ENCODE measurements at places on chromosomes 3 and 15.

DNA sequence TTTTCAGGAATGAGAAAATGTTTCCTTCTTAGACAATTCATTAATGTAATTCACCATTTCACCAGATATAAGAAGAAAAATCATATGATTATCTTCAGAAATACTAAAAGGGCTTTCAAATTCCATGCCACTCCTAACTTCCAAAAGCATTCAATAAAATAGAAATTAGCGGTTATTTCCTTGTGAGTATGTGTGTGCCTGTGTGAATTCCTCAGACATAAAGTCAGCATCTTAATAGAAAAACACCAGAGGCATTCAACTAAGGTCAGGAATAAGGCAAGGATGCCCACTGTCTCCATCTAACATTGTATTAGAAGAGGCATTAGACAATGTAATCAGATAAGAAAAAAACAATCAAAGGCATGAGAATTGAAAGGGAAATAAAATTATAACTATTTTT lies 88.4 kb downstream of the PLCH1 start:
- no peak for DNase-seq

DNA sequence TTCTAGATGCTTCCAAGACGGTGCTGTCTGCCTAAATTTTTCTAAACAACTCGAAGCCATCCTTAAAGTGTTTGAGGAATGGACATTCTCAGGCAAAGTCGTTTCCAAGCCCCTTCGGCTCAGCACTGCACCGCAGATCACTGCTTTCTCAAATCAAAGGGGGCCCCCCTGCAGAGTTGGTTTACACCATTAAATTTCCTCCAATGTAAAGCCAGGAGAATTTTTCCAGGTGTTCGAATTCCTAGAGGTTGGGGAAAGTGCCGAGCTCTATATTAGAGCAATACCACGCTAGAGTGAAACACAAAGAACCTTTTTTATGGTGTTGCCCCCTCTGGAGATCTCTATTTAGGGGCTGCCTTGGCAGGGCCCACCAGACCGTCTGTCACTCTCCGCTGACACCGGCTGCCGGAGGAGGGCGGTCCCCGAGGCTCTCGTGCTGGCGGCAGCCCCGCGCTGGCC lies 277.9 kb upstream of the NR2F2 start:
- DNase-seq, result no peak

GRCh38 chr3:182259579-182259978 lies 533.7 kb upstream of the ATP11B start:
- no peak for DNase-seq

DNA sequence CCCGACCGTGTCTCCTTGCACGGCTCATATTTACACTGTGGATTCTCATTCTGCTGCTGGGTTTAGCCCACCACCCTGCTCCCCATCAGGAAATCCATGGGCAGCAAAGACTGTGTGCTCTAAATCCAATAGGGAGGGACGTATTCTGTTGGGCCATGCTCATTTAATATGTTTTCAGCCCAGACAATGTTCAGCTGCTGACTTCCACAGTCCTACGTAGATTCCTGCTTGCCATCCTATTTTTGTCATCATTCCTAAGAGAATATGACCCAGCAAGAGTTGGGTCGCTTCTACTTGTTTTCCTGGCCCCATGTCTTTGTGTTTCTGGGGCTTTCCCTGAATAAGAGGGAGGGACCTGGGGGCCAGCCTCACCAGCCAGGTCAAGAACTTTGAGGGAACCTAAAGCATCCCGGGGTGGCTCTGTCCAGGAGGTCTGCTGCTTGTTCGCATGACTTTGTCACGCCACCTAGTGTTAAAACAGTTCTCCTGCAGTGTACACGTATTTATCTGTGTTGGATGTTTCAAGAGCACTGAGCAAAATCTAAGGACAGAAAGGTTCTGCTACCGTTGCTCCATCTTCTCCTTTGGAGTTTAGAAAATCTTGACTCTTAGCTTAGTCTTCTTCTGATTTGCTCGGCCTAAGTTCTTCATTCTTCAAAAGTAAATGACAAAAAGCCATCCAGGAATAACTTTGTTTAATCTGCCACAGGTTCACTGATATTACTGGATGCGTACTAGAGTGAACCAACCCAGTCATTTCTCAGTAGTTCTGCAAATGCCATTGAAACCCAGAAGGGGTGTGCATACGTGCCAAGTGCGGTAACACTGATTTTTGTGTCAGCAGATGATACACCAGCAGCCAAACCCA lies 79.8 kb upstream of the NR2E3 start:
- peak; percentile 74 for DNase-seq

DNA sequence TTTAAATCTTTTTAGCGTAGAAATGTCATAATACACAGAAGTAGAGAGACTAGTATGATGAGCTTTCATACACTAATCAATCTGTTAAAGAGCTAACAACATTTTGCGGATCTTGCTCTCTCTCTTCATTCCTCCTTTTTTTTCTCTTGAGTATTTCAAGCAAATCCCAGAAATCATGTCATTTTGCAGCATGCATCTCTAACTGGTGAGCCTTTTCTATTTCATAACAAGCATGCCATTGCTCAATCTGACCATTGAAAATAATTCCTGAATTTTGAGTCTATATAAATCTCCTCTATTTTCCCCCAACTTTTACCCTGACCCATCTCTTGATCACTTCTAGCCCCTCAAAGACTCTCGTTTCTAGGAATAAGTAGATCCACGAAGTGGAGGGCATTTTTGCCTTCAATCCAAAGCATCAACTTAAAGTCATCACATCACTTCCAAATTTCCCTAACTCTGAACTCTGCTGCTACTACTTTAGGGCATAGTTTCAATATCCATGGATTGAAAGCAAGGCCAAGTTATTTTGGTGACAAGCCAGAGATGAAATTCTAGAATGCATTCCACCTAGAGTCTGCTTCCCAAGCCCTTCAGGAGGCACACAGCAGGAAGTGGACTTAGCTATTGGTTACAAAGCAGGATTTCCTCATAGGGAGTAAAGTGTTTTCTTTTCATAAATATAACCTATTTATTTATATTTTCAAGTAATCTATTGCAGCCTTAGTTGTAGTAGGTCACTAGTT lies 253.5 kb upstream of the ZPLD1 start:
- DNase-seq, result no peak

DNA sequence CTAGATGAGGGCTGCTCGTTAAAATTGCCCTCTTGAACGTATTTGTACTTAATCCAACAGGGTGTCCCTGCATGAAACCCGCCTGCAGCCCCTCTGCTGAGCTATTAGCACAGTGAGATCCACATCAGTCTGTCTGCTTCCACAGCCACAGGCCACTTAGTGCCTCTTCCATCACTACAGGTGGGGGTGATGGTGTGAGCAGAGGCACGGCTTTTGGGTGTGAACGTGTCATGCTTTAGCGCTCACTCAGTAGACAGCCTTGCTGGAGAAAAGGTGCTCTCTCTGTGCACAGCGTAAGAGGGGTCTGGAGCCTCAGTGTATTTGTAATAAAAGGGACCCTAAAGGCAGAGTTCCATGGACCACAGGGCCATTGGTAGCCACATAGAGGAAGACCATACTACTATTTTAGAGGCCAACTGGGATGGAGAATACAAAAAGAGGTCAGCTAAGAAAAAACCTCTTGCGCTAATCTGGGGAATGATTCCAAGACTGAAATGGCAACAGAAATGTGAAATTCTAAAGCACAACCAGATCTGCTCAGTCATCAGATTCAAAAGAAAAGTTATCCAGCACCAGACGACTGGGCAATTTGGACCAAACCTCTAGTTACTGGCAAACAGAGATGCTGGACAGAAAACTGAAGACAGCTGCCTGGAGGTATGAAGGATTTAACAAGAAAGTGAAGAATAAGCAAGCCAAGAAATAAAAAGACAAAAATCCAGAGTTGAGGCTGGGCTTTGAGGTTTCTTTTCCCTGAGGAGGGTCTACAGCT lies 120.2 kb downstream of the ATP10A start:
- DNase-seq, result no peak

- DNase-seq, result no peak
These were observed 116.7 kb downstream of the RASA2 start for GRCh38 chr3:141603473-141604035.

GRCh38 chr3:174340624-174341587 lies 518.2 kb upstream of the NAALADL2 start:
- DNase-seq, result no peak

- no peak for DNase-seq
These were observed 133.2 kb downstream of the ALDH1A2 start for GRCh38 chr15:57932348-57932747.

DNA sequence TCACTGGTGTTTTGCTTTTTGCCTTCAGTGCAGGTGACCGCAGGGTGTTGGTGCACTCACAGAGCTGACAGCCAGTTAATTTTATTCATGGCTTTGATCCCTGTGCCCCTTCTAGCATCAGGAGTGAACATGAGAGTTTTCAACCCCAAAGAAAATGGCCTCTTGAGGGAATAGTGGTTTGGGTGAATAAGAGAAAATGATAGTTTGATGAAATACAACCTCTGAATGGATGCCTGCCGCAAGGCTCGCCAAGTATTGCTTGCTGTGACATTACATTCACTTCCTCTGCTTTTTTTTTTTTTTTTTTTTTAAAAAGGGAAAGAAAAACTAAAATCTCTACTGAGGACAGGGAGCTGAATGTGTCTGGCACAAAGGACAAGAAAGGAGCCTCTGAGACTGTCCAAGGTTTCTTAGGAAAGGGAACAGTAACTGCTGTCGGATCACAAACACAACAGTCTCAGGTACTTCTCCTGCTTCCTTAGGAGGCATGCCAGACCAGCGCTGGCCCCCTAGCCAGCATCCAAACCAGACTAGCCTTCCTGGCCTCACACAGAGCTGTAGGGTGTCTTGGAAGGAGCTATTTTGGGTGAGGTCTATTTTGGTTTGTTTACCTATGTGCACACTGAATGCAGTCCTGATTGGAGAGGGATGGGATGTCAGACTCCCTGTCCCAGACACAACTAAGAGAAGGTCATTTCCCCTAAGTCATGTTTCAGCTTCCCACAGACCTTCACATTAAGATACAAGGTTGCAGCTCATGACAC lies 29.0 kb downstream of the CCDC80 start:
- no peak for DNase-seq

DNA sequence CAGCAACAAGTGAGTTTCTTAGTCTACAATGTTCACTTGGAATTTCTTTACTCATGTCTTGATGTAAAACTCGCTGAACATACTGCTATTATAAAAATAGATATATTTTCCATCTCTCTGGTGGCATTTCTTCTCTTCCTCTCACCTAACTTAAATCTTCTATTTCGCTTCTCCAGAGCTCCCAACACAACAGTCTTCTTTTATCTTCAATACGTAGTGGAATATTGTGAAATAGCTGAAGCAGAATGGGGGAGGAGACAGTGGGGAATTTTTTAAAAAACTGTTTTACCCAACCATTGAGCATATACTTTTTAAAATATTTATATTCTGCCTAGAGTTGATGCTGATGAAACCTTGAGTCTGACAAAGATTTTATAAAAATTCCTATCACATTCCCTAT lies 548.5 kb downstream of the RBMS3 start:
- DNase-seq, result no peak

DNA sequence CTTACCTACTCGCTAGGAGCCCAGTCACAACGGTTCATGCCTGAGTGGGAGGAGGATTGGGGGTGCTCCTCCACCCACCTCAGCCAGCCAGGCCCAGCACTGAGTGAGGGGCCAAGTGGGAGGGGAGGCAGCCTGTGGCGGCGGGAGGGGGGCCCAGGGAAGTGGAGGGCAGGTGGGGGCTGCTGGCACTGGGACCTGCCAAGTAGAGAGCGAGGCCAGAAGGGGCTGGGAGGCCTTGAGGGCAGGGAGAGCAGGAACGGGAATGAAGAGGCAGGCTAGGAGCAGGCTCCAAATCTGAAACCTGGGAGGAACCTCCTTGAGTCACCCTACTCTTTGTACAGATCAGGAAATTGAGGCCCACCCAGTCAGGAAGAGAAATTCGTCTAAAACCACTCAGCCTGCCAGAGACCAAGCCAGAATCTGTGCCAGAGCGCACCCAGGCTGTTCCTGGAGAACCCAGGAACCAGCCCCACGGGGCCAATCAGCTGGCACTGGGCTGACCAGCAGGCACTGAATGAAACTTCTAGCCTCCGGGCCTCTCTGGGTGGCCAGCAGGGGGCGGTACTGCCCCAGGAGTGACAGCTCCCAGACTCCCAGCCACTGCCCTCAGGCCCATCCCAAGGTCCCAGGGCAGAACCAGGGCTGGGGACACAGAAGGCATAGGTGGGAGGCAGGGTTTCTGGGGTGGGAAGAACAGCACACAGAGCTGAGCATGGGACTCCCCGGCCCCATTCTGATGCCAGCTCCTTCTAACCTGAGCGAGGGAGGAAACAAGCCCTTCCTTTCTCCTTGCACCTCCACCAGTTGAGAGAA lies 14.8 kb upstream of the CYP11A1 start:
- peak; percentile 87 for DNase-seq

GRCh38 chr3:13880811-13881156 lies 913 bp upstream of the WNT7A start:
- DNase-seq, result no peak

DNA sequence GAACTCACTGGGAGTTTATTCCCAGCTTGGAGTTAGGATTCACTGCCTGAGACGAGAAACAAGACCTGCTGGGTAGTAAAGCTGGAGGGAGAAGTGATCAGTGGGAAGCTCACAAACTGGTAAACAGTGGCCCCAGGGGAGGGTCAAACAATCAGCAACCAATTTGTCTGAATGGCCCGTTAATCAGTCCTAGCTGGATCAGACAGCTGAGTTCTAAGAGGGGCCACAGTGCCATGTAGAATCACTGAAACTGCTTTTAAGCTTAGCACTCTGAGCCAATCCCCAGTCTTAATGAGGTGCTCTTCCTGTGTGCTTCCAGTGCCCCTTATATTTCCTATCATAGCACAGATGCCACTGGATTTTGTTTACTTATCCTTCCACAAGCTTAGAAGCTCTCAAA lies 591.7 kb downstream of the RSL24D1 start:
- DNase-seq, result no peak

DNA sequence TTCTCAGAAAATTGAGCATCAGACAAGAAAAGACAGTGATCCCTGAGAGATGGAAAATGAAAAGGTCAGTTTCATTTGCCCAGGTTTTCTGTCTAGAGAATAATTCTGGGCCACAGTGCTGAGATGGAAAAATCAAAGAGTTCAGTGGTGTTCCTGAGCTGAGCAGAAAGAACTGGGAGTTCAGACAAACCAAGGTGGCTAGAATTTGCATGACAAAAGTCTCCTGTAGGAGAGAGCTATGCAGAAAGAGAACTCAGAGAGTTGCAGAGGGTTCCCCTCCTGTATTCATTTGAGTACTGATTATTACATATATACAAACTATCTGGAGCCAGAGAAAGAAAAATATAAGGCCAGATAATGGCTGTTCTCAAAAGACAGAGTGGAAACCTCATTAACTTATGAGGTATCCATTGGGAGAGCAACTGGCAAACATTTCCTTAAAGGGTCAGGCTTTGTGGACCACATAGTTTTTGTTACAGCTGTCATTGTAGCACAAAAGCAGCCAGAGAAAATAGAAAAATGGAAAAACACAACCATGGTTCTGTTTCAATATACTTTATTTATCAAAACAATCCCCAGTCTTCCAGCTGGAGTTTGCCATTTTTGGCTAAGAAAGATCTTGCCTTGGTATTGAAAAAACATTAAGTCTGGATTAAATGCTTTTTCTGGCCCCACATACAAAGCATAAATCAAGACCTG lies 1004.1 kb downstream of the TBL1XR1 start:
- DNase-seq, result no peak

DNA sequence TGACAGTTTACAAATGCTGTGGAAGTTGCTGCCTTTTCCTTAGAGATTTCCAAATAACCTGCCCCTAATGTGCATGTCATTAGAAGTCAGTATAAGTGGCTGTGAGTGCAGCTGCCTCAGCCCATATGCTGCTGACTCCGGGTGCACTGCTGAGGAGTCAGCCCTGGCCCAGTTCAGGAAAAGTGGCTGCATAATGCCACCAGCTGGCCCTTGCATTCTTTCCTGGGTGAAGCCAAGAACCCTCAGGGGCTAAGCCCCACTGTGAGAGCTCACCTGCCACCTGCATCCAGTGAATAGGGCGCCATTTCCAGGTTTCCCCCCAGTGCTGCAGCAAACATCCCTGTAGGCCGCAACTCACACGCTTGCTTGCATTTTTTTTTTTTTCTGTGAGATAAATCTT lies 139.9 kb downstream of the TJP1 start:
- no peak for DNase-seq
